PC-9 (cell line): ENCODE measurements at places on chromosomes 5 and 9. TPM values are rescaled to one million over a fixed set of nuclear protein-coding genes. Genes with fewer than 3 reads are reported as not detected.

Gene SETX
- 21.2 and 23.5 TPM in 2 replicates for total RNA-seq

Gene PCDHAC1
- total RNA-seq, result 0.88 and 0.90 TPM in 2 replicates

Gene CERCAM
- total RNA-seq, result 87.2 and 111 TPM in 2 replicates

GRCh38 chr9:117170567-117170966, 244.3 kb downstream of the ASTN2 start:
- no peaks in the 10 kb centered on the region for H3K4me1 ChIP-seq
- no peak overlapping the region for H3K4me3 ChIP-seq
- no peak overlapping the region for H3K27ac ChIP-seq
- peaks cover 16% of the 10 kb centered on the region; the same call in 1 of the 2 replicates for H3K27me3 ChIP-seq
- no peaks in the 10 kb centered on the region for H3K36me3 ChIP-seq

DNA sequence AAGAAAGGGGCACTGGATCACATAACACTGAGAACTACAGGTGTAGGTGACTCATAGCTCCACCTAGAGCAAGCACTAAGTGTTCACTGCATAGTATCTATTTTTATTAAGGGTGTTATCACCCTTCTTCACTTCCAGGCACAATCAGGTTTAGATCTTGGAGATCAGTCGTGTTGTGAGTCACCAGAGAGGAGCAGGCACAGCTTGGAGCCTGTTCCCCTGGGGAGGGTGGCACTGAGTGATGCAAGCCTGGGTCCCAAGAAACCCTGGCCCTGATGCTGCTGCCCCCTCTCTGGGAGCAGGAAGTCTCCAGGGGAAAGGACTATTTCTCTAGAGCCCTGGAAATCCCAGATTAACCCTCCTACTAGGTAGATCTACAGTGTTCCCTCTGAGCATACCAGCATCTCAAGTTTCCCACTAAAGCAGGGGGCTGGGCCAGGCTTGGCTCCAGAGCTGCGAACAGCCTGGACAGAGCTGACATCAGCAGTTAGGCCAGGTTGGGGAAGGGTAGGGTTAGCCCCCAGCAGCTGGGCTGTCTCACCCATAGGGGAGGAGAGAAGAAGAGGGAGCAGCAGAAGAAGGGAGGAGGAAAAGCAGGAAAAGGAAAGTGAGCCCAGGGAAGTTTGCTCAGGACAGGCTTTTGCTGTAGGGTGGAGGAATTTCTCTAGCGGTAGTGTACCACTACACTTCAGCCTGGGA, 28.1 kb upstream of the SPINK4 start:
- H3K4me3 ChIP-seq, result no peak overlapping the region
- H3K4me1 ChIP-seq, result peaks cover 38% of the 10 kb centered on the region
- no peaks in the 10 kb centered on the region for H3K27me3 ChIP-seq

Gene SLC25A2
- 0.33 and 0.55 TPM in 2 replicates for total RNA-seq

- H3K27me3 ChIP-seq, result no peaks in the 10 kb centered on the region
- H3K4me3 ChIP-seq, result no peak overlapping the region
- H3K4me1 ChIP-seq, result no peaks in the 10 kb centered on the region
- DNase-seq, result no peak
- H3K27ac ChIP-seq, result no peak overlapping the region
- H3K36me3 ChIP-seq, result no peaks in the 10 kb centered on the region
Measured at GRCh38 chr5:167453246-167454030, 838.0 kb upstream of the WWC1 start.

Gene BTNL9
- not detected in 2 replicates for total RNA-seq

GRCh38 chr5:32325062-32325461, 12.3 kb upstream of the MTMR12 start:
- no peak overlapping the region for H3K4me3 ChIP-seq
- H3K4me1 ChIP-seq, result no peaks in the 10 kb centered on the region; the same call in 1 of the 2 replicates
- no peaks in the 10 kb centered on the region for H3K36me3 ChIP-seq
- DNase-seq, result peak; percentile 87
- H3K27ac ChIP-seq, result no peak overlapping the region
- no peaks in the 10 kb centered on the region for H3K27me3 ChIP-seq

DNA sequence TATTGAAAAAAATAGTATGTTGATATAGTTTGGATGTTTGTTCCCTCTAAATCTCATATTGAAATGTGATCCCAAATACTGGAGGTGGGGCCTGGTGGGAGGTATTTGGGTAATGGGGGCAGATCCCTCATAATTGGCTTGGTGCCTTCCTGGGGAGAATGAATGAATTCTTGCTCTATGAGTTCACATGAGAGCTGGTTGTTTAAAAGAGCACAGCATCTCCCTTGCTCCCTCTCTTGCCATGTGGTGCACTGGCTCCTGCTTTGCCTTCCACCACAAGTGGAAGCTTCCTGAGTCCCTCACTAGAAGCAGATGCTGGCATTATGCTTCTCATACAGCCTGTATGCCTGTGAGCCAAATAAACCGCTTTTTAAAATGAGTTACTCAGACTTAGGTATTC, 154.8 kb downstream of the ADAMTS6 start:
- no peak overlapping the region for H3K4me3 ChIP-seq
- no peaks in the 10 kb centered on the region for H3K4me1 ChIP-seq
- no peaks in the 10 kb centered on the region for H3K27me3 ChIP-seq
- no peaks in the 10 kb centered on the region for H3K36me3 ChIP-seq
- no peak overlapping the region for H3K27ac ChIP-seq
- DNase-seq, result no peak

DNA sequence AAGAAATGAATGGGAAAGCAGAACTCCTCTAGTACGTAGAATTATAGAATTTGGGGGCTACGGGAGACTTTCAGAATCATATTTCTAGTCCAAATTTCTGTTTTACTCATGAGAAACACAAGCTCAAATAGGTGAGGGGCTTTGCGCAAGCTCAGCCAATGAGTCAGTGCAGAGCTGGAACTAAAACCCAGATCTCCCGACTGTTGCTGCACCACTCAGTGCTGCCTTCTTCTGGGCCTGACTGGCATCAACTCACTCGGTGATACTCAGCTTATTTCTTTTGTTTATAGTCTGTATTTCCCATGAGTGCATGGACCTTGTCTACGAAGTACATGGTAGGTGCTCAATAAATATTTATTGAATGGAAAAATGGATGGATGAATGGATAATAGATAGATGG, 280.2 kb downstream of the CDK5RAP2 start:
- H3K27me3 ChIP-seq, result peaks cover 40% of the 10 kb centered on the region
- no peak overlapping the region for H3K27ac ChIP-seq
- H3K4me1 ChIP-seq, result no peaks in the 10 kb centered on the region
- H3K36me3 ChIP-seq, result no peaks in the 10 kb centered on the region

DNA sequence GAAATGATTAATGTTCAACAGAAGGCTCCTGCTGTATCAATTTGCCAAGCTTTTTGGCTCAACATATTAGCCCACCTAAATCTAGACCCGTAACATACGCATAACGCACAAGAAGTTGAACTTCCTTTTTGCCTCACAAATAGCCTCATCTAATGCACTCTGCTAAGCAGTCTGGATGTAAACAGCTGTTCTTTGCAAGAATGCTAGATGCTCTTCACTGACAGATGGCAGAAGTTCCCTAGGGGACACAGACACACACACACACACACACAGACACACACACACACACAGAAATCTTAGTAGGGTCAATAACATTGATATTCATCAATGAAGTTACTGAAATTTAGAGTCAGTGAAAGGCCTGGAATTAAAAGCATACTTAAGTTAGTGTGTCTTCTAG, 13.2 kb upstream of the PCA3 start:
- H3K27ac ChIP-seq, result no peak overlapping the region
- no peak overlapping the region for H3K4me3 ChIP-seq
- H3K4me1 ChIP-seq, result no peaks in the 10 kb centered on the region
- DNase-seq, result no peak

DNA sequence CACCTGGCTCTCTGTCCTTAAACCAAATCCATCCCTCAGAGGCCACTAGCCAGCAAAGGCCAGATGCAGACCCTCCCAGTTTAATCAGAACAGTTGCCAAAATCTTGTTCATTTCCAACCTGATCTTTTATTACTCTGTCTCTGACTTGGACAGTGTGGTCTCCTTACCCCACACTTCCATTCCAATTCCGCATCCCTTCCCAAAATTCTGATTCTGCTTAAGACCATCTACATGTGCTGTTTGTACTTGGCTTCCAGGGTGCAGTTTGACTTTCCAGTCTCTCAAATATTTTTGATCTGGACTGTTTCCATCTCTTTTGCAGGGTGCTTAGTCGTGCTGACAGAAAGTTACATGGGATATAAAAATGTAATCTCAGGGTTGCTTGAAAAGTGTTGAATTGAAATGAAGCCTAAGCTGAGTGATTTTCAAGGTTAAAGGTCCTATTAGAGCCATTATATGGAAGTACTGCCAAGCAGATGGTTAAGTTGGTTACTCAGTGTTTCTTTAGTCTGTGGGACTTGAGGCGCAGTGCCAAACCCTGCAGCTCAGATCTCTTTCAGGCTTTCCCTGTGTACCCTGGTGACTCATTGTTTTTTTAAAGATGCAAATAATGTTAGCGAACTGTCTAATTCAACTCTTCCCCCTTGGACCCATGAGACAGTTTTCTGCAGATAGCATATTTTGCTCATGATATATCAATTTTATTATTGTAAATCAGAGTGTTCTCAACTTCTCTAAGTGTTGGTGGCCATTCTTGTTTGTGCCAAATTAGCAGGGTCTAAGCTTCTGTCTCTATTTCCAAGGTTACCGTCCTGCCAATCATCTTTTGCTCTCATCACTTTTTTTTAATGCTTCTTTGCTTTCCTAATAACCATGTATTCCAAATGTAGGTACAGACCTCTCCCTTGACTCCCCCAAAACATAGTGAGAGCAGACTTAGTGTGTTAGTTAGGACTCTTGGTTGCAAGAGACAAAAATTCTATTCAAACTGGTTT, 18.2 kb upstream of the DCP2 start:
- peak overlapping the region; percentile 63 for H3K27ac ChIP-seq
- no peaks in the 10 kb centered on the region for H3K27me3 ChIP-seq
- peaks cover 46% of the 10 kb centered on the region for H3K4me1 ChIP-seq
- DNase-seq, result peak; percentile 93
- H3K4me3 ChIP-seq, result no peak overlapping the region
- H3K36me3 ChIP-seq, result no peaks in the 10 kb centered on the region

DNA sequence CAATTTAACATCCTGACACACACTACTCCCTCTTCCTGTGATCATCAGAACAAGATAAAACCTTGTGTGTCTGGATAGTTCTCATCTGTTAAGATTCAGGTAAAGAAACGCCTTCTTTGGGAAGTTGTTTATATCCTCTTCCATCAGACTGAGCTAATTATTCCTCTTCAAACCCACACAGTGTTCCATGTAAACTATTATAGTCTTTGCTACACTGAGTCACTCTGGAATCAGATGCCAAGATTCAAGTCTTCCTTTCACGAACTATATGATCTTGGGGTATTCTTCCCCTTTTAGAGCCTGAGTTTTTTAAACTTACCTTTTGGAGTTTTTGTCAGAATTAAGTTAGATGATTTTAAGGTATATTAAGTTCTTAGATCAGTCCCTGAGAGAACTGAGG, 2.0 kb downstream of the OR1J1 start:
- no peaks in the 10 kb centered on the region for H3K36me3 ChIP-seq
- H3K27me3 ChIP-seq, result peaks cover 57% of the 10 kb centered on the region
- no peaks in the 10 kb centered on the region for H3K4me1 ChIP-seq
- no peak overlapping the region for H3K4me3 ChIP-seq

Gene RETREG1
- total RNA-seq, result 5.6 and 9.7 TPM in 2 replicates

Gene OR1L4
- not detected in 2 replicates for total RNA-seq

DNA sequence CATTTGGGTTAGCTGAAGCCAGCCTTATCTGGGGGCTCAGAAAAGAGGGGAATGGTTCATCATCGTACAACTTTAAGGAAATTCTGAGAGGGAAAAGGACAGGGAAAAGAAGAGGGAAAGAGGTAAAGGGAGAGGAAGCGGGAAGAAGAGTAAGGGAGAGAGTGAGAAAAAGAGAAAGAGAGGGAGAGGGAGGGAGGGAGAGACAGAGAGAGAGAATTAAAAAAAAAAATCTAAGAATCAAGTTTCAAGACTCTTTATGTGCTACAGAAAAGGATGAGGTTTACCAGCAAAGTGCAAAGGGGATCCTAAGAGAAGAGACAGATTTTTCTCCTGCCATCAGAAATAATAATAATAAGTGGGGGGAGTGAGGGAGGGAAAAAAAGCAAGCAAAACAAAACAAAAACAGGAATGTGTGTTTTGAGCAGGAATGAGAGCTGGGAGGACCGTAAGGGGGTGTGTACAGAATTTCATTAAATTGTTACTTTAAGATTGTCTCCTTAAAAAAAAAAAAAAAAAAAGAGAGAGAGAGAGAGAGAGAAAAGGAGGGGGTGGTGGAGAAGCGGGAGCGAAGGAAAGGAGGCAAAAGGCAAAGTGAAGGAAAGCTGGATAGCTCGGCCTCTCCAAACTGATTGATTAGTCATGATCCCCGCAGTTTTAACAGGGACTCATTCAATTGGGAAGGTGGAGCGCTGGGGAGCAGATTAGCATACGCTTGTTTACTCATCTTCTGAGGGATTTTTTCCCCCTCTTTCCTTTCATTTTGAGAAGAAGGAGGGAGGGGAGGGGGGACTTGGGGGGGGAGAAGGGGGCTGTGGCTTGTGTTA, 438 bp upstream of the PAPPA start:
- H3K4me1 ChIP-seq, result peaks cover 38% of the 10 kb centered on the region
- H3K36me3 ChIP-seq, result no peaks in the 10 kb centered on the region
- H3K27ac ChIP-seq, result peak overlapping the region; percentile 55
- no peak for DNase-seq

DNA sequence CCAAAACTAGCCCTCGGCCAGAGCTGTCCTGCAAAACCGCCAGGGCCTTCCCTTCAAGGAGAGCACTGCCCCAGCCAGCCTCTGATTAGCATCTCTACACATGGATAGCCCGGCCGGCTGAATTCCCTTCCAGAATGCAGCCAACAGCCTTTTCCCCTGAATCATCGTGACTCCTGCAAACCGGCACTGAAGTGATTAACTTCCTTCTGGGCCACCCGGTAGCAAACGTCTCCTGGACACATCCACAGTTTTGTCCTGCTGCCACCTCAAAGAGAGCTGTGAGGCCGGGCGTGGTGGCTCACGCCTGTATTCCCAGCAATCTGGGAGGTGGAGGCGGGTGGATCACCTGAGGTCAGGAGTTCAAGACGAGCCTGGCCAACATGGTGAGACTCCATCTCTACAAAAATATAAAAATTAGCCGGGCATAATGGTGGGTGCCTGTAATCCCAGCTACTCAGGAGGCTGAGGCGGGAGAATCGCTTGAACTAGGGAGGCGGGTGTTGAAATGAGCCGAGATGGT, 21.1 kb upstream of the EEIG1 start:
- H3K36me3 ChIP-seq, result no peaks in the 10 kb centered on the region
- no peaks in the 10 kb centered on the region for H3K27me3 ChIP-seq
- peak; percentile 95 for DNase-seq
- H3K4me1 ChIP-seq, result peaks cover 67% of the 10 kb centered on the region
- H3K27ac ChIP-seq, result peak overlapping the region; percentile 99

Gene PCSK5
- total RNA-seq, result 8.2 and 9.8 TPM in 2 replicates

Gene ELOVL7
- 17.2 and 24.3 TPM in 2 replicates for total RNA-seq

DNA sequence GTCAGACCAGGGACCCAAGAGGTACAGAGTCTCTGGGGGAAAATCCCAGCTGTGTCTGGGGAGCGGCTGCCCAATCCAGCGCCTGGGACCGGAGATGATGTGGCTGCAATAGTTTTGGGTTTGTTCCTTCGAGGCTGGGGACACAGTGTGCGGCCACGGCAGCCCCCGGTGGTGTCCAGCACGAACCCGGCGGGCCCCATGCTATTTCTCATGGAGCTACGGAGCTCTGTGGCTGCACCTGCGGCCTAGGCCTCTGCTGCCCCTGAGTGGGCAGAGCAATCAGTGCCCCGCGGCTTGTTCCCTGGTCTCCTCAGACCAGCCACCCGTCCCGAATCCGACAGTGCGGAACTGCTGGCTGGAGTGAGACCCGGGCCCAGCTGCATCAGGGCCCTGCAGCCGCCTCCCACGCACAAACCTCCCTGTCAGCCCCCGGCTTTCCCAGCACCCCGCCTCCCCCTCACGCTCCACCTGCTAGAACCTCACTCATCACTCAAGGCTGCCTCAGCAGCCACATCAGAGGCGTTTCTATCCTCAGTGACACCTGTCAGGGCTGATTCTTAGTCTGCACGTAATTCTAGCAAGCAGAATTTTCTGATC, 29.0 kb downstream of the SARDH start:
- no peaks in the 10 kb centered on the region for H3K36me3 ChIP-seq
- no peaks in the 10 kb centered on the region for H3K4me1 ChIP-seq
- H3K4me3 ChIP-seq, result no peak overlapping the region
- H3K27ac ChIP-seq, result no peak overlapping the region
- DNase-seq, result no peak
